ENCODE measurements at places on chromosomes 5 and 9. TPM values are rescaled to one million over a fixed set of nuclear protein-coding genes. Genes with fewer than 3 reads are reported as not detected.
A peak's percentile ranks its signal among the peaks of the same experiment; 100 is the strongest.

GRCh38 chr5:131536211-131536826 is 98.7 kb downstream of the RAPGEF6 start:
- DNase-seq, result no peak

DNA sequence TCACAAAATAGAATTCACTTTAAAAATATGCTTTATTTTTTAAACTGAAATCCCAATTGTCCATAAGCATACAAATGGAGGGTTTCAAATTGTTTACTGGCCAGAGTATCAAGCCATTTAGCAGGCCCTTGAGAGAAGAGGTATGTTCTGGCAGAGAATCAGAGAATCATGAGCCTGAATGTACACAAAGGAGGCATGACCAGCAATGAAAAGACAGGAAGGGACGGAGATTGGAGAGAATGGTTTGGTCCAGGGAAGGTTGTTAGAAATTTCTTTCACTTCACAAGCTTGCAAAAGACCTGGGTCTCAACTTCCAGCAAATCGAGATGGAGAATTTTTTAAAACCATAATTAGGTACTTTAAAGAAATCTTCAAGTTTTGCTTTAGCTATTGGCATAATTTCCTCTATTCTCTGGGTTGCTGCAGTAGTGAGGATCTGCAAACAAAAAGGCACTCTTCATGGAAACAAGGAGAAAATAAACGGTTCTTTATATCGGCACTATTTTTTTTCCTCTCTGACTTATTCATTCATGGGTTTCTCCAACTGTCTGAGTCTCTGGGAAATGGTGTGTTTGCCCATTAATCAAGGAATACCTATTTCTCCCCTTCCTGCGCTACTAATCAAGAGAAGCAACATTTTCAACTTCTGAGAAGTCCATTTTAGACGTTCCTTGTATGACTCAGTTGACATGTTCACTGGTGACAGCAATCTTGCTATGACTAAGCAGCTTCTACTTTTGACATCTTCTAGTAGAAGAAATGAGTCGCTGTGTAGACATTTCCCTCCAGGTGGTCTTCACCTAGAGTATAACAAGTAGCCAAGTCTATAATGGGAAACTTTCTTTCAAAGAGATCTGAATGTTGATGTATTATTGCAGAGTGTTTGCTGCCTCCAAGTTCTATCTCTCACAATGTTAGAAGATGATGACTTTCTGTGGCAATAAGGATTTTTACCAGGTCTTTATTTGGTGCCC is 23.1 kb upstream of the ERCC6L2 start:
- no peak for DNase-seq

GRCh38 chr5:51902512-51902911 is 519.3 kb downstream of the ISL1 start:
- no peak for DNase-seq

DNA sequence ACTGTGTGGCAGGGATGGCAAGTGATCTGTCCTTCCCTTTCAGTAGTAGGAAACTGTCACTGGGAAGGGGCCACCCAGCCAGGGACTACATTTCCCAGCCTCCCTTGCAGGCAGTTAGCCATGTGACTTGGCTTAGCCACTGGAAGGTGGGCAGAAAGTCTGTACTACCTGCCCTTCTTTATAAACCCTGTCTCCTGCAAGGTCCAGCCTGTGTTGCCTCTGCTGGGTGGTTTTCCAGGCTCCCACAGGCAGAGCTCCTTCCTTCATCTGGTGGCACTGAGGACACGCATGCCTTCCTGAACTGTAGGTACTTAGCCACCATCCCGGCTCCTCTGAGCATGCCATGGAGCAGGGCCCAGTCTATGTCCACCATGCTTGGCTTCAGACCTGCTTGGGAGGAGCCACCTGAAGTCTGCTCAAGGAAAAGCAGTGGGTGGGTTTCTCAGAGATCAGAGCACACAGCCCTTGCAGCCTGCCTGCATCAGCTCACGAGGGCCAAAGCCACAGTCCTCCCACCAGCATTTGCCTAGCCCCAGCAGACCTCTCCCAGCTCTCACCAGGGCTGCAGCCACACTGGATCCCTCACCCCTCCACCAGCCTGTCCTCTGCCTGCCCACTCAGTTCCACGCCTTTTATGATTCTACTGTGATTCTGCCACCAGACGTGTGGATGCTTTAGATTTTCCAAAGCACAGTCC is 16.7 kb upstream of the SLC25A51 start:
- peak; percentile 88 for DNase-seq

DNA sequence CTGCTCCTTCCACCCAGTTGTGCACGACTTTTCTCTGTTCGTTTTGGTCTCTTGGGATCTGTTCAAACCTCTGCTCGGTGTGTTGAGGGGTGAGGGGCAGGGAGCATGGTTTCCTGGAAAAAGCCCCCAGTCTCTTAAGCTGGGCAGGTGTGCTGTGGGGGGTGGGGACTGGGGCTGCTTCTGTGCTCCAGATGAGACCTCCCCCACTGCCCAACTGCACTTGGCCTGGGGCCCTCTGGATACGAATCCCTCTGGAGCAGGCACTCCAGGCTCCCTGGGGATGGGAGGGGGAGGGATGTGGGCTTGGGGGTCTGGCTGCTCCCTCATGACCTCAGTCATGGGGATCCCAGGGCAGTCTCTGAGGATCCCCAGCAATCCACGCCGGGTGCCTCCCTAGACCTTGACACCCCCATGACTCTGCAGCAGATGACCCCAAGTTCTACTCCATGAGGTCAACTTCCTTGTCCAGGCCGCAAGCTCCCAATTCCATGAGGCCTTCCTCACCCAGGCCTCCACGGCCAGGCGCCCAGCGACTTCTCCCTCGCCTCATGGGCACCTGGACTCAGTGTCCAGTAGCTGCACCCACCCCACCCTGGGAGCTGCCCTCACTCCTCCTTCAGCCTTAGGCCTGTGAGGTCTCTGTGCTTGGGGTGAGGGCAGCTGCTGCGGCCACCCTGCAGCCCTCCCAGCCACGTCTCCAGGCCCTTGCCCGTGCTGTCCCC is 5.9 kb upstream of the AHRR start:
- peak; percentile 35 for DNase-seq

DNA sequence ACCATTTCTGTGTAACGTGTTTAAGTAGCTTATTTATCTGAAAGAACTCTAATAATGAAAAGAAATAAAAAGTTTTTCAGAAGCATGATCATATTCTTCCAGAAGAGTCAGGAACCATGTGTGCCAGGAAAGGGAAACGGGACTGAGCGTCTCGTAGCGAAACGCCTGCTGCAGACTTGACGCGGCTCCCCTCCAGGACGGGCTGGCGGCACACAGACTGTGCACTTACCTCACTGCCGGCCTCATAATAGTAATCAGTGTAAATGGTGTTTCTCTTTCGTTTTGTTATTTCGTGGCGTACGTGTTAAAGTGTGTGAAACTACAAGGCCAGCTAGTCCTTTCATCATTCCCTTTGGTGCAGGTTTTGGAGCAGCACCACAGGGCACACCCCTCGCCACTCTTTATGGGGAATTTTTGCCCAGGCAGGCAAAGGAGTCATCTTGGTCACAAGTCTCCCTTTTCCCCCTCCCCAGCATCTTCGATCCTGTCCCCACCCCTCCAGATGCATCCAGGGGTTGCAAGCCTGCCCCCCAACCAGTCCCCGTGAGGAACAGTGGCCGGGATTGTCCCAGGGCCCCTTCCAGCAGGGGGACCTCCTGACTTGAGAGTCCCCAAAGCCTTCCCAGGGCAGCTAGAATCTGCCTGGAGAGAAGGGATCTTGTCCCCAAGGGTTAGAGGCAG is 233.1 kb downstream of the FANCC start:
- no peak for DNase-seq

DNA sequence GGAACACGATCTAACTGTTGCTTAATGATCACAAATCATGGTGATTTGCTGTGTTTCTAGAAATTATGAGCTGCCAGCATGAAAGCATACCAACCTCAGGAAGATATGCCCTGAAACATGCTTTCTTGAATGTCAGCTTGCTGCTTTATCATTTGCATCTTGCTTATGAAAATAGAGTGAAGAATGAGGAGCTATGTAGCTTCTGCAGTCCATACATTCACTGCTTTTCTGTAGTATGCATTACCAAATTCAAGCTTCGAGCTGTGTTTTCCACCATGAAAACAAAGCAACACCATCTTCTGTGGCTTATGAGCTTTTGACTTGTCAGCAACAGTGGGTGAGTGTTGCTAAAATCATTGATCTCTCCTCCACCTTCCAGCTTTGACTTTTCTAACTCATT is 16.5 kb downstream of the F2RL2 start:
- DNase-seq, result no peak

- no peak for DNase-seq
Observed at GRCh38 chr9:86941197-86941596, 6.1 kb downstream of the GAS1 start.

GRCh38 chr9:20043461-20043860 is 254.6 kb upstream of the SLC24A2 start:
- DNase-seq, result no peak

The PRSS3 gene
- total RNA-seq, result not detected

The LSM11 gene
- total RNA-seq, result 4.3 TPM

The ABCA1 gene
- total RNA-seq, result 21.6 TPM

The SLC34A1 gene
- total RNA-seq, result not detected

The SHB gene
- total RNA-seq, result 31.1 TPM

Measured in endodermal cell (in vitro differentiated cells).